ENCODE measurements at places on chromosomes 4 and X.

- no peak for DNase-seq
Measured at GRCh38 chr4:149896432-149896831, 80.8 kb upstream of the IQCM start.

DNA sequence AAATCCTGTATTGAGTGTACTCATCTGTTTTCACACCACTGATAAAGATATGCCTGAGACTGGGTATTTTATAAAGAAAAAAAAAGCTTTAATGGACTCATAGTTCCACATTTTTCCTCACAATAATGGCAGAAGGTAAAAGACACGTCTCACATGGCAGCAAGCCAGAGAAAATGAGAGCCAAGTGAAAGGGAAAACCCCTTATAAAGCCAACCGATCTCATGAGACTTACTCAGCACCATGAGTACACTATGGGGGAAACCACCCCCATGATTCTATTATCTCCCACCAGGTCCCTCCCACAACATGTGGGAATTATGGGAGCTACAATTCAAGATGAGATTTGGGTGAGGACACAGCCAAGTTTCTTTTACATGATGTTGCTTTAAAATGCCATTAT is 171.9 kb downstream of the GALNTL6 start:
- no peak for DNase-seq

DNA sequence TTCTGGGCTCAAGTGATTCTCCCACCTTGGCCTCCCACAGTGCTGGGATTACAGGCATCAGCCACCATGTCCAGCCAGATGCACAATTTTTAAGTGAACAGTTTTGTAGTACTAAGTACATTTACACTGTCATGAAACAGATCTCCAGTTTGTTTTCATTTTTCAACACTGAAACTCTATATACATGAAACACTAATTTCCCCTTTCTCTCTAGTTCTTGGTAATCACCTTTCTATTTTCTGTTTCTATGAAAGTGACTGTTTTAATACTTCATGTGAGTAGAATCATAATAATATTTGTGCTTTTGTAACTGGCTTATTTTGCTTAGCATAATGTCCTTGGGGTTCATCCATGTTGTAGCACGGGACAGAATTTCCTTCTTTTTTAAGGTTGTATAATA is 237.4 kb downstream of the CAMK2D start:
- DNase-seq, result no peak

- DNase-seq, result no peak
Measured at GRCh38 chr4:121373841-121374240, 7.0 kb downstream of the QRFPR start.

GRCh38 chrX:20005883-20006282 is 15.0 kb upstream of the BCLAF3 start:
- DNase-seq, result no peak

DNA sequence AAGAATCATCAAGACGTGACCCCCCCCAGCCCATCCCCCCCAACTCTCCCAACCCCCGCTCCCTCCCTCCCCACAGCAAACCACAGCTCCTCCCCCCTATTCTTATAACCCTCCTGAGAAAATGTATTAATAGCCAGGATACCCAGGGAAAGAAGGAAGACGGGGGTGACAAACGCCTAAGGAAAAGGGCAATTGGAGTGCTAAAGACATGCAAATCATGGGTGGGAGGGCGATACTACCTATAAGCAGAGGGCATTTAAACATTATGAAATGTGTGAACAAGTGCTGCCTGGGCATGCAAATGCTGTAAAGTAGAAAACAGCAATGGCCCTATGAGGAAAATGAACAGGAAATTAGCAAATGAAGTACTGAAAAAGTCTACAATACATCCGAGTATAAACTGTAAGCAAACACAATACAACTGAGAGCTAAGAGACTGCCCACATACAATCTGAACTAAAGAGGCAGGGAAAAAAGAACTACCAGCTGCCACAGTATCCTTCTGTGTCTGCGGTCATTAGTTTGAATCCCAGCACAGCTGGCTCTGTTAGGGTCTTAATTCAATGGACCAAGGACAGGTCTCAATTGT is 2.4 kb downstream of the CXXC4 start:
- peak; percentile 59 for DNase-seq

GRCh38 chrX:112800971-112801775 is 39.5 kb downstream of the AMOT start:
- DNase-seq, result peak; percentile 58

DNA sequence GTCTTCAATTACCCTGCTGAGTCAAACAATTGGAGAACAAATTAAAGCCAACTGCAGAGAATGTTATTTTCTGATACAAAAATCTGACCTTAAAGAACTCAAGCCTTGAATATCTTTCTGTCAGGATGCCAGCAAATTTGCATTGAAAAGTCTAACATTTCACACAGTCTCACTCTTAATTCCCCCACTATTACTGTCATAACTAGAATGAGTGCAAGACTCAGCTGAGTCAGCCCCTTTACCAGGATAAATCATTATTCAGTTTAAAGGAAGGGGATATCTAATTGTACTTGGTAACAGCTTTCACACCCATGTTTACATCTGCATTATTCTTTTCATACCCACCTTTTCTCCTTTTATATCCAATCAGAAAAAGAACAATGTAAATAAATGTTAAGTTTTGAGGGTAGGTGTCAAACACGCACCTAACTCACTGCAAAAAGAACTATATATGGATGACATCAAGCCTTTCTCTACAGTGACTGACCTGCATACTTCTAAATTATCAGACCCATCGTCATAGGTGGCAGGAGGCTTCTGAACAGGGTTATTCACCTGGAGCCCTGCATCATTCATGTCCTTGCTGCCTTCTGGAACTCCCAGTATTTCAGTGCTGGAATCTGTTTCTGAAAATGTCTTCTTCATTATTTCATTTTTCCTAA is 117.4 kb downstream of the TMA16 start:
- no peak for DNase-seq

DNA sequence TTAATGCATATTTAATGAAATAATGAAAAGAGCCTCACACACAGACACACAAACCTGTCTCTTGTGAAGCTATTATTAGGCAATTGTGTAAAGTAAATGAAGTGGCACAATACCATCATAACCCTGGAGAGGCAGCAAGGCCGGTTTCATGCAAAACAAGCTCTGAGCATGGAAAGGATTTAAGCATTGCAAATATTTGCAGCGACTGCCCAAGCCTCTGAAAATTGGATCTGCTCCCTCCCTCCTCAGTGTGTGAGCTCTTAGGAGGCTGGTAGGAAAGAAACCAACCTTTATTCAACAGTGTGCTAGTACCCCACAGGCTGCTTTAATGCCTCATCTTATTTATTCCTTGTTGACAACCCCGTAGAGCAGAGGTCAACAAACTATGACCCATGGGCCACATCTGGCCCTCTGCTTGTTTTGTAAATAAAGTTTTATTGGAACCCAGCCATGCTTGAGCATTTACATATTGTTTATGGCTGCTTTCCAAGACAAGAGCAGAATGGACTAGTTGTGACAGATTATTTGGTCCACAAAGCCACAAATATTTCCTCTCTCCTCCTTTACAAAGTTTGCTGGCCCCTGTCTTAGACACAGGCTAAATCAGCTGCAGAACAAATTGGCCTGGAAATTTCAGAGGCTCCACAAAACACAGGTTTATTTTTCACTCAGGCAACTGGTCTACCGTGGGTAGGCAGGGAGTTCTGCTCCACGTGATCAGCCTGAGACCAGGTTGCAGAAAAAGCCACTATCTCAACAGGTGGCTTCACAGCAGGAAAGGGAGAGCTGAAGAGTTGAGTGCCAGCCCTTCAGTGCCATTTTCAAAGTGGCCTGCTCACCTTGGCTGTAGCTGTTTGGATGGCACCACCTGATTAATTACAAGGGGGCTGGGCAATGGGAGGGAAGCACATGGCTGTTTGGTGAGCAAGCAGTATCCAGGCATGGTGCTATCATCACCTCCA is 16.8 kb downstream of the RS1 start:
- DNase-seq, result no peak

GRCh38 chr4:69849969-69850368 is 10.0 kb downstream of the SULT1E1 start:
- DNase-seq, result no peak

DNA sequence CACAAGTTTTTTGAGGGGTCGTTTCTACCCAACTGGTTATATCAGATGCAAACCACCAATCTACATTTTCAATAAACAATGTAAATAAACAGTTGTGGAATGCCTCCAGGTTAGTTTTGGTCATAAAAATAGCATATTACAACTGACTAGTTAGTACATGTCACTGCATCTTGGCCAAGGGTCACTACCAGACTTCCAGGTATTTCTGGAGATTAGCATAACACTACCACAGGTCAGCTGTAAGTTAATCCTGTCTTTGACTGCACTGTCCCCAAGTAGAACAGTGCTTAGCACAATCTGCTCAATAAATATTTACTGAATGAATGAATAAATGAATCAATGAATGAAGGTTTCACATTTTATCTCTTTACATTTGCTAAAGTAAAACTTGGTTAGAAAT is 64.4 kb downstream of the TBC1D19 start:
- DNase-seq, result no peak

GRCh38 chr4:59689149-59689548 is 1511.0 kb upstream of the ADGRL3 start:
- DNase-seq, result no peak

- DNase-seq, result no peak
Measured at GRCh38 chrX:5145957-5146356, 1082.7 kb downstream of the NLGN4X start.
